ENCODE measurements at places on chromosomes 2 and 18.
A peak's percentile ranks its signal among the peaks of the same experiment; 100 is the strongest.

DNA sequence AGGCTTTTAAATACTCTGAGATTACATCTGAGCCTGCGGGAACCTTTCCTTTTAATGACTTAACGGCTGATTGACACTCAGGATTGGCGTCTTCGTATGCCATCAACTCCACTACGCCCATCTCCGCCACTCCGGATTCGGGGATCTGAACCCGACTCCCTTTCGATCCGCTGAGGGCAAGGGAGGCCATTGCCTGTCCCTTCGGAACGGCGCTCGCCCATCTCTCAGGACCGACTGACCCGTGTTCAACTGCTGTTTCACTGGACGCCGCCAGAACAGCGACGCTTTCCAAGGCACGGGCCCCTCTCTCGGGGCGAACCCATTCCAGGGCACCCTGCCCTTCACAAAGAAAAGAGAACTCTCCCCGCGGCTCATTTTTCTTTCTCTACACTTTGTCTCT lies 90.4 kb downstream of the PID1 start:
- no peak for DNase-seq

- no peak for DNase-seq
Observed at GRCh38 chr2:17422061-17422460, 96.2 kb downstream of the RAD51AP2 start.

DNA sequence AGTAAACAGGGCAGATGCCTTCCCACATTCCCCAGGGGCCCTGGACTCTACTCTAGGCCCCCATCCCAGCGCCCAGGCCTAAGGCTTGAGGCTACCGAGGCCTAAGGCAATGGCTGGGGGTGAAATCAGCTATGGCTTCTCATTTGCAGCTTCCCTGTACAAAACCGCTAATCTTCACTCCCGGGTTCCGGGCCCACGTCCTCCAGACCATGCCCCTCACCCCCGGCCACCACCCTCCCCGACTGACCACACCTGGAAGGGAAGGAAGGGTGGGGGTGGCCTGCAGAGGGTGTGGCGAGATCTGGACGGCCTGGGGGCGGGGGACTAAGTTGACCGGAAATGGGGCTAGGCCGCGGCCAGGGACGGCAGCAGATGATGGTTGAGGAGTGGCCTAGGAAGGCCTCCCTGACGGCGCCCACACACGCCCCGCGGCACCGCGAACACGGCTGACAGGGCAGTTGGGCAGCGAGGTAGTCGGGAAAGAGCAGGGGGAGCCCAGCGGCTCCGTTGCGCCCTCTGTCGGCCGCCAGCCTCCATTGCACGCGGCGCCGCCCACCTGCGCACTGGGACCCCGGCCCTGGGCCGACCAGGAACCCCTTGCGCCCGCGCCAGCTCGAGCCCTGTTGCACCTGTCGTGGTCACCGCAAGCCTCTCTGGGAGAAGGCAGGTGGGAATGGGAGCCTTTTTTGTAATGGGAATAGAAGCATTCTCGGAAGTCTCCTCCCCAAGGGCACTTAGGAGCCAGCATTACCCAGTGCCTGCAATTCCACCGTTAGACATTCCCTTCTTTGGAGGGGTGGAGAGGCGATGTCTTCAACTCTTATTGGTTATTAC lies 117.1 kb upstream of the STPG4 start:
- peak; percentile 28 for DNase-seq

DNA sequence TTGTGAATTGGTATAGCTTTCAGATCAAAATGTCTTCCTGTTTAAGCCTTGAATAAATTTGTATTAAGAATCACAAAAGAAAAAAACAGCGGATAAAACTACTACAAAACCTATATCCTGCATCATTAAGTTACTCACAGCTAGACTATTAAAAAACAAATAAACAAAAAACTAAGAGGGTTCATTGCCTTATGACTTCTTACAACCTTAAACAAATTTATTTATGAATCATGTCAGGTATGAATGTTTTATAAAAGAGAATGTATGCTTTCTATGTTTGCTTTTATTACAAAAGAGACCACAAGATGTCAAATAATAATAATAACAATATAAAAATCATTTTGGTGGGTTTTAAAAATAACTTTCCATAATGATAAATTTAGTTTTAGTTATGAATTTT lies 109.6 kb downstream of the FIGN start:
- DNase-seq, result no peak

DNA sequence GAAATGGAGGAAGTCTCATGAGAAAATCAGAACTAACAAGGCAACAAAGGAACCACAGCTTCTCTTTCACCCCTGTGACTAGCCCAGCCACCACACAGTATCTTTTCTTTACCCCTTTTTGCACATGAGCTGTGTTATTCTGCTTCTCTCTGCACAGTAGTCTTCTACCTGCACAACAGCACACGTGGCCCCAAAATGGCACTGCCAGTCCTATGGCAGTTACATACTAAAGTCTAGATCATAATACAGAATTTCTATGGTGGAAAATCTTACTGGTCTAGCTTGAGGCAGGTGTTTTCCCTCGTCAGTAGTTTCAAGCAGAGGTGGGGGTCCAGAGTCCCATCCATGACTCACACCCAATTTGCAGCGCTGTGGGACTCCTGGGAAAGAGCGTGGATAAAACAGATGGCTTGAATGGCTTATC lies 177.7 kb downstream of the DIS3L2 start:
- no peak for DNase-seq

DNA sequence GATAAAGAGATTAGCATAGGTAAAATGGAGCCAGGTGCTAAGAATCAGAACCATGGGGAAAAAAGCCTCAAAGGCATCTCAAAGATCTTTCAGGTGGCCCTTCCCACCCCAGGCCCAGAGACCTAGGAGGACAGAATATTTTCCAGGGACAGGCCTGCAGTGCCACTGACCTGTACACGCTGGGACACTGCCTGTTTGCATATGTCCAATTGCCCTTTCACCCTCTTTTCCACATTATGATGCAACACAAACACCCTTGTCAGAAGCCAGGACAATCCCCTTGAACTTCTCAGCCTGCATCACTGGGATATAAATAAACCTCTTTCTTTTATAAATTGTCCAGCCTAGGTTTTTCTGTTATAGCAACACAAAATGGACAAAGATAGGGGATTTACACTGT lies 419.1 kb downstream of the TRIB2 start:
- DNase-seq, result no peak

DNA sequence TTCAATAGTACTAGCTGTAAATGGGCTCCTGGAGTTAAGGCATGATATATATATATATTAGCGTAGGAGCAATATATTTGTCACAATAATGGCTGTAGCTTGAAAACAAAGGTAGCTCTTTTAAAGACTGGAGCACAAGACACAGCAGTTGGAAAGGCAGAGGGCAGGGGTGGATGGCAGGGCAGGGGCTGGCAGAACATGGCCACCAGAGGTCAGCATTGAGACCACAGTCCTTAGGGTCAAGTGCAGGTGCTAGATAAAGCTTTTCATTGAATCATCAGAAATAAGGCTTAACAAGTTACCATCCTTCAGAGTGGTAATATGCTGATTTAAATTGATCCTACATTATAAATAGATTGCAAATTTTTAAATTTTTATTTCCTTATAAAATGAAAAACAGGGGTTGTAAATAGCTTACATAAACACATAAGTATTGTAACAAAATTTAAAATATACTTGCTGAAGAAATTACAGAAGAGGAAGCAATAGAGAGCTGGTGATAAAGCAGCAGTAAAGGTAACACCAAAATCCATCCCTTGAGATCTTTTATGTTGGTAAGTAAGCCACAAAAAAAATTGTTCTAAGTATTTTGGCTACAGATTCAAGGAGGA lies 161.2 kb upstream of the PIEZO2 start:
- DNase-seq, result no peak

- DNase-seq, result no peak
Observed at GRCh38 chr18:59813942-59814341, 85.9 kb upstream of the PMAIP1 start.

GRCh38 chr2:118417406-118418120 lies 329.3 kb downstream of the INSIG2 start:
- no peak for DNase-seq

- DNase-seq, result no peak
Observed at GRCh38 chr2:68995916-68996315, 17.1 kb upstream of the ANTXR1 start.

DNA sequence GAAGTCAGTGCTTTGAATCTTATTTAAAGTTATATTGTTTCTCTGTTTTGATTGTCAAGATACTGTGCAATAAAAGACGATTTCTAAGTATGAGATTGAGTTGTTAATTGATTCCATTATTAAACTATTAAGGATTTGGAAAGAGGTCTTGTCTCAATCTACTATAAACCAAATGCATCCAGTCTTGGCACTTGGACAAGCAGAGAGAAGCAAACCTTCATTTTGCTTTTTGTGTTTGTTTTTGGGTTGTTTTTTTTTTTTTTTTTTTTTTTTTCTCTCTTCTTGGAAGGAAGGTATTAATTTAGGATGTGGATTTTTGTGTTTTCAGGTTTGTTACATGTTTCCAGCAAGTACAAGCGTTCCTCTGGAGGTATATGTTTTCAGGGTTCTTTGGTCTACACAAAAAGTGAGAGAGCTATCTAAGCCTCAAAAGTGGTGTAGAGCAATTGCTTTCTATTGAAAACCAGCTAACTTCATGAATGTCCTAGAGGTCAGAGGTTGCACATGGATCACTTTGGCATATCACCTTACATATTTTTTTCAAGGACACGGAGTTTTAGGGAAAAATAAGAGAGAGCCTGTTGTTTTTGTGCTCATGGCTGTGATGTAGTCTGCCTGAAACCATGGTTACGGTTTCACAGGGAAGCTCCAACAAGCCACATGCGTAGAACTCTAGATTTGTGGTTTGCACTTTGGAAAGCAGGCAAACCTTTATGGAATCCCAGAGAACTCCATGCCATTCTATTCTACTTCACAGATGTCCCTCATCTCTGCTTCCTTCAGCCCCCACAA lies 1.8 kb downstream of the PRKCE start:
- DNase-seq, result no peak

- DNase-seq, result no peak
Observed at GRCh38 chr18:10743766-10744165, 217.9 kb downstream of the NAPG start.

- no peak for DNase-seq
Observed at GRCh38 chr18:13280070-13280795, 61.7 kb downstream of the LDLRAD4 start.

DNA sequence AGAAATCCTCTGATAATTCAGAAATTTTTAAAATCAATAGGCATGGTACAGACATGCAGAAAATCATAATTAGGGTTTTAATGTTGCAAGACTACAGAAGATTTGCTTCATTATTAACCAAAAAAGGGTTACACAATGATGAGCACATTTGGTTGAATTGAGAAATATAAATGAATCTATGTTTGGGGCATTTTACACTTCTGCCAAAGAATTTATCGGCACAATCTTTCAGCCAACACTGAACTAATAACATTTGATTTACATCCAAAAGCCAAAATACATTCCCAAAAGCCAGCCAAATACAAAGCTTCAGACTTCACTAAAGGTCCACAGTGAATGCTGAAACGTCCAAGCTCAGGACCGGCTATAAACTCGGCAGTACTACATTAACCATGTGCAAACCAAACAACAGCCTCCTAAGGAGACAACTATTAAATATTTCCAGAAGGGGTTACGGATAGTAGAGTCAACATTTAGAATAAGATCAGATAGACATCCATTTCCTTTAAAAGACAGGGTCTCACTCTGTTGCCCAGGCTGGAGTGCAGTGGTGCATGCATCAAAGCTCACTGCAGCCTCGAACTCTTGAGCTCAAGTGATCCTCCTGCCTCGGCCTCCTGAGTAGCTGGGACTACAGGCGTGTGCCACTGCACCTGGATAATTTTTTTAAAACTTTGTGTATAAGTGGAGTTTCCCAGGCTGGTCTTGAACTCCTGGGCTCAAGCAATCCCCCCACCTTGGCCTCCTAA lies 29.4 kb downstream of the SPRED2 start:
- DNase-seq, result no peak

DNA sequence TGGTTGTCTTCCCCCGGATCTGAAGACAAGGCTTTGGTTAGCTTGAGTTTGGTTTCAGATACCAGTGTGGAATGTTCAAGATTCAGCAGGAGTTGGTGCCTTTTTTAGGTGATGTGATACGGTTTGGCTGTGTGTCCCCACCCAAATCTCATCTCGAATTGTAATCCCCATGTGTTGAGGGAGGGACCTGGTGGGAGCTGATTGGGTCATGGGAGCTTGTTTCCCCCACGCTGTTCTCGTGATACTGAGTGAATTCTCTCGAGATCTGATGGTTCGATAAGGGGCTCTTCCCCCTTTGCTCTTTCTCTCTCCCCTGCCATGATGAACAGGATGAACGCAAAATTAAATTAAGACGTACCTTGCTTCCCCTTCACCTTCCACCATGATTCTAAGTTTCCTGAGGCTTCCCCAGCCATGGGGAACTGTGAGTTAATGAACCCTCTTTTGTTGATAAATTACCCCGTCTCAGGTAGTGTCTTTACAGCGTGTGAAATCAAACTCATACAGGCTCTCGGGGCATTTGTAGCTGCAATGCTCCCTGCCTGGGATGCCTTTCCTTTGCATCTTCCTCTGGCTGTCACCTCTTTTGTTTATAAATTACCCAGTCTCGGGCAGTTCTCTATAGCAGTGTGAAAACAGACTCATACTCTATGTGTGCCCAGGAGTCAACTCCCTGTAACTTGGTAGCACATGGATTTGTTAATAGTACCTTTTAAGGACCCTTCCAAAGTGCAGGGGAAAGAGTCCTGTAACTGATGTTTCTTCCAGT lies 21.3 kb downstream of the PDCD1 start:
- no peak for DNase-seq

DNA sequence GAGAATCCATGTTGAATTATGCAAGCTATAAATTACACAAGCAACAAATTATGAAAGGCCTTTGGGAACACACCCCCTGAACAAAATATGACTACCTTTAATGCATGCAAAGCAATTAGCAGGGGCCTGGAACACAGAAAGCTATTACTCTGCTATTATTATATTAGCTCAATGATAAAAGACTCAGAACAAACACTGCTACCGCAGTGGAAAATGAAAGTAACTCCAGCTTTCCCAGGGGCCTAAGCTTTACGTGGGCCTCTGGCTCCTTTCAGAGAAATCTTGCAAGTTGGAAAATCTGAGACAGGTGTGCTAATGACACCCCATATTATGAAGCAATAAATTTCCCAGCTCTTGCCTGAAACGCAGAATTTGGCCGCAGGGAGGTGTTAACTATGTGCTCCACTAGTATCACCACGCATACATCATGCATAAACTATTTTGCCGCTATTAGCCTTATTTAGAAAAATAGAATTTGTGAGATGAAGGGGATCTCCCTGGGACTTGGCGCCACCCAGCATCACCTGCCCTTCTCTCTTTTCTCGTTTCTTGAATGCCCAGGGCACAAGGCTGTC lies 321.6 kb upstream of the LYPD1 start:
- DNase-seq, result no peak

- peak; percentile 98 for DNase-seq
Observed at GRCh38 chr2:676647-677055, 555 bp downstream of the TMEM18 start.

- no peak for DNase-seq
Observed at GRCh38 chr18:60021556-60021955, 121.8 kb downstream of the PMAIP1 start.

DNA sequence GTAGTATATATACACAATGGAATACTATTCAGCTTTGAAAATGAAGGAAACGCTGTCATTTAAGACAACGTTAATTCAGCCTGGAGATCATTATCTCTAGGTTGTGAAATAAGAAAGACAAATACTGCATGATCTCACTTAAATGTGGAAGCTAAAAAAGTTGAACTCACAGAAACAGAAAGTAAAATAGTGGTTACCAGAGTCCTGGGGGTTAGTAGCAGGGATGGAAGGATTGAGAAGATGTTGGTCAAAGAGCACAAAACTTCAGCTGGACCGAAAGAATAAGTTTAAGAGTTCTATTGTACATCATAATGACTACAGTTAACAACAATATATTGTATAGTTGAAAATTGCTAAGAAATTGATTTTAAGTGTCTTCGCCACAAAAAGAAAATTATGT lies 670.3 kb downstream of the NR4A2 start:
- no peak for DNase-seq
